ENCODE measurements at places on chromosomes 16 and 17.
A peak's percentile ranks its signal among the peaks of the same experiment; 100 is the strongest.

GRCh38 chr17:63278728-63279442, 167.2 kb downstream of the CYB561 start:
- no peak for DNase-seq

DNA sequence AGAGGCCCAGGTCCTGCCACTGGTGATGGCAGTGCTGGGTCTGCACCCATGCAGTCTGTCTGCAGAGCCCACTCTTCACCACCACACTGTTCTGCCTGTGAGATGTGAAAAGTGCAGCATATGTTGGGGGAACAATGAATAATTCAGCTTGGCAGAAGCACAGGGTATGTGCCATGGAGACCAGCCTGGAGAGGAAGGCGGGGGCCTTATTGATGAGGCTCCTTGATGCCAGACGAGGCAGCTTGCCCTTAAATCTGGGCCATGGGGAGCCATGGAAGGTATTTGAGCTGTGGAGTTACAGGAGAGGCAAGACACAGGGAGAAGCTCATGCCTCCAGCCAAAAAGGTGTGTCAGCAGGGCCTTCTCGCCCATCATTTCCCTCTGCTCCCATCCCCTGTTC, 124.7 kb downstream of the C16orf78 start:
- DNase-seq = no peak

DNA sequence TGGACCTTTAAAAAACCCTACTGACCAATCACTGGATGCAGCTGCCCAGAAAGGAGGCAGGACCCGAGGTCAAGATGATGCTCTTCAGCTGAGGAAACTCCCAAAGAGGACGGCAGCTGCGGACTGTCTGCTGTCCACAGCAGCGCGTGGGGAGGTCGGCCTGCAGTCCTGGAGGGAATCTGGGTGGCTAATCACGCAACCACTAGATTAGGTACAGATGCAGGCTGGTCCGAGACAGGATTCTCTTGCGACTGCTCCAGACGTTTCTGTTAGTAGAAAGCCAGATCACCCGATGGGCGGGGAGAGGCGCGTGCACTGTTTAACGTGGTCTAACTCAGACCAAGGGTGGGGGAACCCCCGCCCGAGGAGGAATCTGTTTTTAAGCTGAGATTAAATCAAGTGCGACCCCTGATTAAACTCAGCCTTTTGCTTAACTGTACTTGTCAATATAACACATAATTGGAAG, 8.8 kb downstream of the CTRB2 start:
- DNase-seq = peak; percentile 54

DNA sequence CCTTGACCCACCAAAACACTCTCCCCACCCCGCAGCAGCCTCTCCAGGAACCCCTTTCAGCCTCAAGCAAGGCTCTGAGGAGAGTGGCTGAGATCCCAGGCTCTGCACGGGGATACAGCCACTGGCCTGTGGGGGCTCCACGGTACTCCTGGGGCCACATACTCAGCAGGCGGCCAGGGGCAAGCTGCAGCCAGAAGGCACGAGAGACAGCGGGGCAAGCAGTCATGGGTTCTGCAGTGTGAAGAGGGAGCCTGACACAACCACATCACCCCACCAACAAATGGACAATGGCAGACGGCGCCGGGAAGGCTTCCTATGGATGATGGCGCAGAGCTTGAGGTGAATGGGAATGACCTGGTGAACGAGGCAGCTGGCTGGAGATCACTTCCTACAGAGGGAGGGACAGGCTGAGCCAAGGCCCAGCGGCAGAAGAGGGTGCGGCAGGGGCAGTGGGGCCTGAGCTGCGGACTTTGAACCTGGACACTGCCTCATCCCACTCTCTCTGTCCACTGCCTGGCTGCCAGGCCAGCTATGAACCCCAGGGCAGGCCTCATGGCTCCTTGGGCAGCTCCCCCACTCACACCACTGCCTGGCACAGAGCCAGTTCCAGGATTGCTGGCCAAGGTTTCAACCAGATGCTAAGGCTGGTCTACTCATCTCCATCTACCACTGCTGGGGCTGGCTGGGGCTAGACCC, 10.8 kb upstream of the BCAR1 start:
- DNase-seq = no peak

DNA sequence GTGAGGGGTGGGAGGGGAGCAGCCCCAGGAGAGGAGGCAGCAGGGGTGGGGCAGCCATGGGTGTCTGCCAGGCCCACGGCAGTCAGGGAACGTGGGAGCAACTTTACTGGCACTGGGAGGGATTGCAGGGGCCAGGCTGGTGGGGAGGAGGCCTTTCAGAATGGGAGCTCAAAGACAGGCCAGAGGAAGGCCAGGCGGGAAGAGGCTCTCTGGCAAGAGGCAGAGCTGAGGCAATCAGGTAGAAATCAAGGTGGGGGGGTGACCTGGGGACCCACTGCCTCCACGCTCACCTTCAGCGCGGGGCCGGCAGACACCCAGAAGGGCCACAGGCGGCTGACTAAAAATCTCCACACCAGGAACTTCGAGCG, 11.9 kb upstream of the GSE1 start:
- DNase-seq = no peak

- peak; percentile 64 for DNase-seq
These were observed 3.8 kb downstream of the ERCC4 start for GRCh38 chr16:13923703-13924298.

DNA sequence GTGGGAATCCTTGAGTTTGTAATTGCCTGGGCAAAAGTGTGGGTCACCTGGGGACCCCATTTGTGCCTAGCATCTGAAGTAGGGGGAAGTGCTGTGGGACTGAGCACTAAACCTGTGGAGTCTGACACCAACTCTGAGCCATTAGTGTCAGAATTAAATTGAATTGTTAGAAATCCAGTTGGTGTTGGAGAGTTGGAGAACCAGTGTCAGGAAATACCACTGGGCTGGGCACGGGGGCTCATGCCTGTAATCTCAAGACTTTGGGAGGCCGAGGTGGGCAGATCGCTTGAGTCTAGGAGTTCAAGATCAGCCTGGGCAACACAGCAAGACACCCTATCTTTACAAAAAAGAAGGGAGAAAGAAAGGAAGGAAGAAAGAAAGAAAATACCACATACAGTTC, 67.5 kb upstream of the BRD7 start:
- no peak for DNase-seq

DNA sequence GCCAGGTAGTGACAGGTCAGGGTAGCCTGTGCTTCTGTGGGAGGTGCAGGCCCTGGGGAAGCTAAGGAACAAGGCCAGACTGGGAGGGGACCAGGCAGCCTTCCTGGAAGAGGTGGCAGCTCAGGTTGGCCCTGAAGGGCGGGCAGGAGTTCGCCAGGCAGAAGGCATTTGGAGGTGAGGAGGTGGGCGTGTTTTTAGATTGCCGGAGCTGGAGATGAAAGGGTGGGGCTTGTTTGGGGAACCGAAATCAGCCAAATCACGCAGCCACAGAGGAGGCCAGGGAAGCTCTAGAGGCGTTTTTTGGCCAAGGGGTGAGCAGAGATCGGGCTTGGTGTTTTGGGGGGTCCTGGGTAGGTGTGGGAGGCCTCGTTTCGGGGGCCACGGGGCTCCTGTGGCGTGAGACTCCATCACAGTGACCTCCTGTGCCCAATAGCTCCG, 7.6 kb downstream of the ADCY7 start:
- DNase-seq = no peak
